ENCODE measurements at places on chromosomes 5 and 9.

DNA sequence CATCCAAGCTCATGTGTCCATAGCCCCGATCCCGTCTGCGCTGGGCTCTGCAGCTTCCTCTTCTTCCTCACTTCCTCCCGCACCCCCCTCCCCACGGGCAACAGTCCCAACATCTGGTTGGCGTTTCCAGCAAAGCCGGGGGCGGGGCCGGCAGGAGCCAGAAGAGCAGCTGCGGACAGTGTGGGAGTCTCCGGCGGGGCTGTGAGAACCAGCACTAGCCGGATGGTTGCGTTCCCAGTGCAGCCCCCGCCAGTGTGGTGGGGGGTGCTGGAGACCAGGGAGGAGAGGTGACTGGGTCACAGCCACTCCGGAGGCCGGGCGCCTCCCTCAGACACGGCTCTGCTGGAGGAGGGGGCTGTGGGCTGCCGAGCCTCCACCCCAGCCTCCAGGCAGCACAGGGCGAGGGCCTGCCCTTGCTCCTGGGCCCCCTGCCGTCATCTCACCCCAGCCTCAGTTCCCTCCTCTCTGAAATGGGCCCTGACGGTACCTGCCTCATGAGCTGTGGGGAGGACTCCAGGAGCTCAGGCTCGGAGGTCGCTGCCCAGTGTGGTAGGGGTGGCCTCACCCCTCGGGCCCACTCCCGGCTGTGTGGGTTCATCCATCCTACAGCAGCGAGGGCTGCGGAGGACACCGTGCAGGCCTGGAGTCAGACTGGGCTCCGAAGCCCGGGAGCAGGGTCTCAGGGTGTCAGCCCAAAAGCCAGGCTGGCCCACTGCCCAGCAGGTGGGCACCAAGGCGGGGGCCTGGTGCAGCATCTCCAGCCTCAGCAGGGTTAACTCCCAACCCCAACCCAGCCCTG lies 41.5 kb upstream of the NOTCH1 start:
- DNase-seq: no peak

- no peak for DNase-seq
These were observed 2.6 kb upstream of the DAPK1 start for GRCh38 chr9:87494970-87495471.

GRCh38 chr9:126423142-126423915 lies 96.7 kb downstream of the MVB12B start:
- DNase-seq: no peak

DNA sequence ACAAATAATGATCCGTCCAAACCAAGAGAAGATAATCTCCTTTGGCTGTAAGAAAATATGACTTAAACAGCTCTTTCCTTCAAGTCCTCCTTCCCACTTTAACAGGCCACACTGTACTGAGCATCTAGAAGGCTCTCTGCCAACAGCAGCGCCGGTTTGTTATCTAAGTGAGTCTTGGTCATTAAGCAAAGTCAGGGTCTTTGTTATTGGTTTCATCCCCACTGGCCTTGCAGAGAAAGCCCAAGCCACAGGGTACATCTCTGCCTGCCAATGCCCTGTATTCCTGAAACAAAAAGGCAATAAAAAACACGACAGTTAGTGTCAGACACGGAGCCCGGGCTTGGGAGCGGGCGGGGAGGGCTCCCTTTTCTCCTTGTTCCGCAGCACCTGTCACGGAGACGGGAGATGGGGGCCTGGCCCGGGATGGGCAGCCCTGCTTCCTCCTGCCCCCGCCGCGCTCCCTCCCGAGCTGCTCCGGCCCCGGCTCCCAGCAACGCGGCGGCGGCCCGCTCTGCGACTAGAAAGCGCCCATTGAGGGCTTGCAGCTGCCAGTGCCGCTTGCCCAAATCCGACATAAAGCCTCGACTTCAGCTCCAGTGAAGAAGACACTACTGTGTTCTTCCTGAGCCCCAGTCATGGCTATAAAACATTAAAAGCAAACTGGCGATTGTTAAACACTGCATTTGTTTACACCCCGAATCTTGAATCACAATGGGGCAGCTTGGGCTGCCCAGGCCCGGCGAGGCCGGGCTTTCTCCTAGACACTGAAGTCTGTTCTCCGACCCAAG lies 28.1 kb upstream of the PIK3R1 start:
- DNase-seq: no peak

DNA sequence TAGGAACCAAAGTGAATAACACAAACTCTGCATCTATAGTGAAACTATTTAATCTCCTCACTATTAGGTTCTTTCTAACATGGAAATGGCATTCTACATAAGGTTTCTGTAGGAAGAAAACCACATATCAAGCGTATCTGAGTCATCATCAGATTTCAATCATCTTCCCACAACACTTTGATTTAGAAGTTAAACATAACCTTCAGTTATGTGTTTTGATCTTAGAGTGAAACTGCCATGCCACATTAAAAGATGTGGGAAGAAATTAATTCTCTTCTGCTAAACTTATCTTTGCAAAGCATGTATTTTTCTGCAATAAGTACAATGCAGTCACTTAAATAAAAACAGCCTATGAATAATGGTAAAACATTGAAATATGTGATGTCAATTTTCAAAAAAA lies 55.0 kb downstream of the MEF2C start:
- no peak for DNase-seq

DNA sequence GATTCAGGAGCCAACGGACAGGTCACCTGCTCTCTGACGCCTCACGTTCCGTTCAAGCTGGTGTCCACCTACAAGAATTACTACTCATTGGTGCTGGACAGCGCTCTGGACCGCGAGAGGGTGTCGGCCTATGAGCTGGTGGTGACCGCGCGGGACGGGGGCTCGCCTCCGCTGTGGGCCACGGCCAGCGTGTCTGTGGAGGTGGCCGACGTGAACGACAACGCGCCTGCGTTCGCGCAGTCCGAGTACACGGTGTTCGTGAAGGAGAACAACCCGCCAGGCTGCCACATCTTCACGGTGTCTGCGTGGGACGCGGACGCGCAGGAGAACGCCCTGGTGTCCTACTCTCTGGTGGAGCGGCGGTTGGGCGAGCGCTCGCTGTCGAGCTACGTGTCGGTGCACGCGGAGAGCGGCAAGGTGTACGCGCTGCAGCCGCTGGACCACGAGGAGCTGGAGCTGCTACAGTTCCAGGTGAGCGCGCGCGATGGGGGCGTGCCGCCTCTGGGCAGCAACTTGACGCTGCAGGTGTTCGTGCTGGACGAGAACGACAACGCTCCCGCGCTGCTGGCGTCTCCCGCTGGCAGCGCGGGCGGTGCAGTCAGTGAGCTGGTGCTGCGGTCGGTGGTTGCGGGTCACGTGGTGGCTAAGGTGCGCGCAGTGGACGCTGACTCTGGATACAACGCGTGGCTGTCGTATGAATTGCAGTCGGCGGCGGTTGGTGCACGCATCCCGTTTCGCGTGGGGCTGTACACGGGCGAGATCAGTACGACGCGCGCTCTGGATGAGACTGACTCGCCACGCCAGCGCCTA lies 1.7 kb downstream of the PCDHA10 start:
- no peak for DNase-seq

- DNase-seq: no peak
These were observed 6.2 kb downstream of the TMEM8B start for GRCh38 chr9:35835216-35835632.

GRCh38 chr5:103703617-103704016 lies 141.0 kb upstream of the NUDT12 start:
- no peak for DNase-seq

- DNase-seq: no peak
These were observed 104.6 kb upstream of the IL6ST start for GRCh38 chr5:56099346-56099745.

- no peak for DNase-seq
These were observed 9.0 kb downstream of the C5orf63 start for GRCh38 chr5:127064253-127064840.

- DNase-seq: no peak
These were observed 200.4 kb downstream of the CDH10 start for GRCh38 chr5:24444414-24444813.

DNA sequence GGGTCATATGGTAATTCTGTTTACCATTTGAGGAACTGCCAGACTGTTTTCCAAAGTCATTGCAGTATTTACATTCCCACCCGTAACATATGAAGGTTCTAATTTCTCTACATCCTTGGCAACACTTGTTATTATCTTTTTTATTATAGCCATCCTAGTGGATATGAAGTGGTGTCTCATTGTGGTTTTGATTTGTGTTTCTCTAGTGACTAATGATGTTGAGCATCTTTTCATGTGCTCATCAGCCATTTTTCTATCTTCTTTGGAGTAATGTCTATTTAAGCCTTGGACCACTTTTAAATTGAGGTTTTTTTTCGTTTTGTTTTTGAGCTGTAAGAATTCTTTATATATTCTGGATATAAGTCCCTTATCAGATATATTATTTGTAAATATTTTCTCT lies 132.8 kb upstream of the RUSC2 start:
- no peak for DNase-seq

- DNase-seq: no peak
These were observed 112.2 kb downstream of the PLPPR1 start for GRCh38 chr9:101140764-101141163.

DNA sequence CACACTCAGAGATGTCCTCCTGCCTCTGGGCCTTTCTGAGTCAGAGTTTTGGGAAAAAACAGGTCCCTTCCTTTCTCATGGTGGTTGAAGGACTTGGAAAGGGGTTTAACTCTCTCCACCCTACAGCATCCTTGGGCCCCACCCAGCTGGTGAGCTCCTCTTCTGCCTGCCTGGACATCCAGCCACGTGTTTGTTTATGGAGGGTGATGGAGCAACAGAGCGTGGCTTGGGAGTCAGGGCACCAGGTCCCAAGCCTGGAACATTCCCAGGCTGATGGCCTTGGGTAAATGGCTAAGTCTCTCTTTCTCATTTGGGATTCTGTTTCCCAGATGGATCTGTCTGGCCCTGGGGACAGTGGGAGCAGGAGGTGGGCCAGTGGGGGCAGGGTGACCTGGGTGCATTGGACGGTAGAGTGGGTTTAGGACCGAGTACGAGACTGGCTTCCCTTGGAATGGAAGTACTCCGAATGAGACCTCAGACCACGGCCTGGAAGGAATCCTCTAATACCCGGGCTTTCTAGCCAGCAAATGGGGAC lies 141.1 kb upstream of the IRX2 start:
- DNase-seq: no peak

- DNase-seq: no peak
These were observed 8.0 kb upstream of the FXN start for GRCh38 chr9:69027355-69028097.

DNA sequence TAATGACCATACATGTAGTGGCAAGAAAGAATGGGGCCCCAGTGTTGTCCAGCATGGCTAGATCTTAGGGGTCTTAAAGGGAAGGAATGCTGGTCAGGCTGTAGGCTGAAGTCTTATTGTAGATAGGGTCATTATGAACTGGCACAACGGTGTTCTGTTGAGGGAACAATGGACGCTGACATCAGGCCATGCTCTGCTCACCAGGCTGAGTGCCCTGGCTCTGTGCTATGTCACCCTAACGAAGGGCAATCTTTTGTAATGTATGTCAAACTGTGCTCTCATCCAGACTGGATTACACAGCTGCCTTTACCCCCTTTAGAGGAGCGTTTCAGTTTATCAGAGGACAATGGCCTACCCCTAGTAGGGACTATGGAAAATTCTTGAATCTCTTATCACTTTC lies 14.6 kb upstream of the ZNF608 start:
- DNase-seq: no peak
